ENCODE measurements at places on chromosomes 7 and 10.

DNA sequence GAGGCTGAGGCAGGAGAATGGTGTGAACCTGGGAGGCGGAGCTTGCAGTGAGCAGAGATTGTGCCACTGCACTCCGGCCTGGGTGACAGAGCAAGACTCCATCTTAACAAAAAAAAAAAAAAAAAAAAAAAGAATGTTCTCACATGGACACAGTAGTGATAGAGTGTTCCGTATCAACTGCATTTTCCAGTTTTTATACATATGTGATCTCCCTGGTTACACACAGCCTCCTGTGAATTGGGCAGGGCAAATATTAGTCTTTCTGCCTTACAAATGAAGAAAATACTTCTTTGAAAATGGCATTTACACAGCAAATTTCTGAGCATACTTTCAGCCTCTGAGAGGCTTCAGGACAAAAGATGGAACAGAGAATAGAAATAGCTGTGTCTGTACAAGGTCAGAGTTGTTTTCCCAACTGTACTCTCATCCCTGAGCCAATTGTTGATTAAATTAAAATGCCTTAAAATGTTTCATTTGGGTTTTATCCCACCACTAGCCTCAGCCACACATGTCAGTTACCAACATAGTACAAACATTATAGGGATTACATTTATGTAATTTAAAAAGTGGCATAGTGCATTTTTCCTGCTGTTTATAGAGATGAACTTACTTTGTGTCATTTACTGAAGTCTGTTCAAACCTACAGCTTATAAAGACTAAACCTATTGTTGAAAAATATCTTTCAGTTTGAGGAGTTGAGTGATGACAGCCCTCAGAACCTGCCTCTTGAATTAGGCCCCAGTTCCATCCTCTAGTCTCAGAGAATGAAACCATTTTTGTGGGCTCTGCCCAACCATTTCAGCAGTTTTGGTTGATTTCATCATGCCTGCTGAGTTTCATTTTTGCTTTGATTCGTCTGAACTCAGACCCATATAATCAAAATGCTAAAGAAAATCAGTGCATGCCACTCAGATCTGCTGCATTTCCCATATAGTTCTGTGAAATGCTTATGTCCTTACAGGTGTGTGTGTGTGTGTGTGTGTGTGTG is 609.4 kb upstream of the C7orf33 start:
- no peak for DNase-seq

DNA sequence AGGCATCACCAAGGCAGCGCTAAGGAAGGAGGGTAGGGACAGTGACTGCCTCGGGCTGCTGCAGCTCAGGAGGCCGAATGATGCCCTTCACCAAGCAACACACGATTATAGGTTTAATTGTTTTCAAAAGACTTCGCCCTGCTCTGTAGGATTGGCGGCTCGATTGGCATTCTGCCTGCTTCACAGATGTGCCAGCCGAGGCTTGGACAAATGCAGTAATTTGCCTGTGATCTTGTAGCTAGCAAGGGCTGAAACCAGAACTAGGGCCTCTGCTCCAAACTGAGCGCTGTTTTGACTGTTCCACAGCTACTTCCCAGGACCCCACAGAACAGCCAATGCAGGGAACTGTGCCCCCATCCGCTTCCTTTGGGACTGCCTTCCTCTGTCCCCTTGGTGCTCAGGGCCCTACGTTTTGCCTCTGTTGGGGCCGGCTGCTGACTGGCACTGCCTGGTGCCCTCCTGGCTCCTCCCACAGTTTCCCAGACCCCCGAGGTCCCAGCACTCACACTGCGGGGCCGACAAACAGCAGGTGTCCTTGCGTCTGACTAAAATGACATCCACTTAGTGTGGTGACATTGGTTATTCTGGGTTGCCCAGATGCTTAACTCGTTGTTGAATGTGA is 62.6 kb upstream of the EN2 start:
- no peak for DNase-seq

- peak; percentile 79 for DNase-seq
Measured at GRCh38 chr7:135943134-135943879, 33.9 kb downstream of the MTPN start.

DNA sequence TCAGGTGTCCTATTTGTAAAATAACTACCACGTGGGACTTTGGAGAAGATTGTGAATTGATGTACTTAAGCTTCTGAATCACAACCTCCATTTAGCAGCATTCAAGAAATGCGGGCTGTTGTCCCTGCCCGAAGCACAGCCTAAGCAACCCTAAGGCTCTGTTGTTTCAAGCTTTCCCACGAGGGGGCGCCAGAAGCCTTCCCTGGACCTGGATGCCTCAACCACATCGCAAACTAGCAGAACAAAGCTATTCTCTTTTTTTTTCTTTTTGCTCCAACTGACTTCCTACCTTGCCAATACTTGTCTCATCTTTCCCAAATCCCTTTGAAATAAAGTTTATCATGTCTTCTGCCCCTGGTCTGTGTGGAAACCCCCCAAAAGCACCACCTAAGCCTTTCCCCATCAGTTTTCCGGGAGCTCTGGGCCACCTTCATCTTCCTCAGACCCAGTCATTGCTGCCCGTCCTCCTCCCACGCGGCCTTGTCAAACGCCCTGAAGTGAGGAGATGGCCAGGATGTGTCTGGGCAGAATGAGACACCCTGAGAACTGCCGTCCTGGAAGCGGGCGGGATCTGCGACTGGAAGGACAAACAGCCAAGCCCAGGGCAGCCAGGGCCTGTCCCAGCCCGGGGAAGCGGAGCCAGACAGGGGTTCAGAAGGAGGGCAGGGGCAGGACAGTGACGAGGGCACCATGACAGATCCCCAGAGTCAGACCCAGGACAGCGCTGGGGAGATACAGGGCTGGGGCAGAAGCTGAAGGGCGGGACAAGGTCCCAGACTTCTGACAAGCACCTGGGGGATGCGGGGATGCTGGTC is 112.7 kb downstream of the SLIT1 start:
- peak; percentile 86 for DNase-seq

GRCh38 chr7:73969991-73970390 is 58.0 kb upstream of the ELN start:
- DNase-seq = no peak

DNA sequence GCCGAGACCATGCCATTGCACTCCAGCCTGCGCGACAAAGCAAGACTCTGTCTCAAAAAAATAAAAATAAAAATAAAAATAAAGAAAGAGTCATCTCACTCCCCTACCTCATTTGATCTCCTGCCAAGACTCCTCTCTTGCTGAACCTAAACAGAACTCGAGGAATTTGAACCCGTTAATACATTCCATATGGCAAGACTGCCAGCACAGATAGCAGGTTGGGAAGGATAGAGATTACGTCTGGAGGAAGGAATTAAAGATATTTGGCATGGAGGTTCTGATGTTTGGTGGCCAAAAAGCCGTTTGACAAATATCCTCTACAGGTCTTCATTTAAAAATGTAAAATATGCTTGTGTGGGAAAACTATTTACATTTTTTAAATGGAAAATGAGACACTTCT is 549.6 kb downstream of the HTR7 start:
- no peak for DNase-seq

GRCh38 chr10:682931-683447 is 6.5 kb downstream of the DIP2C start:
- no peak for DNase-seq
